ENCODE measurements at places on chromosomes 3 and 15. TPM values are rescaled to one million over a fixed set of nuclear protein-coding genes. Genes with fewer than 3 reads are reported as not detected.

Gene CCDC13
- 1.0 TPM for total RNA-seq

Gene PPARG
- total RNA-seq: 0.94 TPM

Gene SAMD7
- not detected for total RNA-seq

Gene KIF15
- total RNA-seq: 0.38 TPM

Gene ARHGEF26
- total RNA-seq: 2.7 TPM

DNA sequence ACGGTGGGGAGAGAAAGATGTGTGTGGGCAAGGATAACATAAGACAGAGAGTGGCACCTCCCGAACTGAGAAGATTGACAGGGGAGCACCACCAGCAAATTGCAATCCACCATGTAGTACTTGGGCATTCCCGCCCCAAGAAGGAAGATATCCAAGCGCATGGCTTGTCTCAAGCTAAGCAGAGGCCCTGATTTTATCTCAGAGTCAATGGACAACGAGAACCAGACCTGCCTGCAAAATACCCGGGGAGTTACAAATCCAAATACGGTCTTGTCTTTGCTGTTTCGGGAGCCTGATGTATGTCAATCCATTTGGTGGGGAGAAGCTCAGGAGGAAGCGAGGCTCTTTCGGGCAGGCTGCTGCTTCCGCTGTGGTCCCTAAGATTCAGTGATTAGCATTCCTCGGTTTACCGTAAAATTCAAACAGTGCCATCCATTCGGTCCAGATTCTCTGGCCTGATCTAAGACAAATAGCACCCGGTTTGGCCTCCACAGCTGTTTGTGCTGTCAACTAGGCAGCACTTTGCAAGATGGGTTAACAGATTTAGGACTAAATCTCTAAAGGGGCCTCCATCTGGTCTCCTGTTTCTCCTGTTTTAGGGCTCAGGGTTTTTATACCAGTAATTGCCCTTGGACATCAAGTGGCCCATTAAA is 97.7 kb upstream of the WNT5A start:
- H3K36me3 ChIP-seq: no peaks in the 10 kb centered on the region
- H3K27me3 ChIP-seq: no peaks in the 10 kb centered on the region
- H3K27ac ChIP-seq: no peak overlapping the region
- H3K4me3 ChIP-seq: no peak overlapping the region
- H3K4me1 ChIP-seq: no peaks in the 10 kb centered on the region

DNA sequence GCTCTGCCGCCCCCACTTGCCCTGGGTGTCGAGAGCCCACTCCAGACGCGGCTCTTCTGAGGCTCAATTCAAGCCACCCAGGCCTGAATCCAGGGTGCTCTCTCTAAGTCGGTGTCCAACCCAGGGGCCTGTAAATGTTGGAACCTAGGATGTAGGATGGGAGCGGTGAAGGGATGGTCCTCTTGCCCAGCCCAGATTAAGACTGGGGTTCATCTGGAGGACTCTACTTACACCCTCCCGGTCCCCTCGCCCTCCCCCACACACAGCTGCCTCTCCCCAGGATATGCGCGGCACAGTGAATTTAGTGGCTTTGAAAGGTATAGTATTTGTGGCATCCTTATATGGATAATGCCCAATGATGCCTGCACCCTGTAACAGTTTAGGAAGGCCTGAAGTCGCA is 822 bp upstream of the FBN1 start:
- H3K4me3 ChIP-seq: peak overlapping the region; percentile 55
- DNase-seq: no peak
- no peaks in the 10 kb centered on the region for H3K27me3 ChIP-seq
- no peaks in the 10 kb centered on the region for H3K4me1 ChIP-seq
- H3K27ac ChIP-seq: no peak overlapping the region

GRCh38 chr3:5122741-5123706 is 932 bp downstream of the ARL8B start:
- peak; percentile 37 for DNase-seq
- H3K27ac ChIP-seq: peak overlapping the region; percentile 87
- H3K36me3 ChIP-seq: no peaks in the 10 kb centered on the region
- H3K27me3 ChIP-seq: no peaks in the 10 kb centered on the region
- H3K4me1 ChIP-seq: peaks cover 25% of the 10 kb centered on the region

DNA sequence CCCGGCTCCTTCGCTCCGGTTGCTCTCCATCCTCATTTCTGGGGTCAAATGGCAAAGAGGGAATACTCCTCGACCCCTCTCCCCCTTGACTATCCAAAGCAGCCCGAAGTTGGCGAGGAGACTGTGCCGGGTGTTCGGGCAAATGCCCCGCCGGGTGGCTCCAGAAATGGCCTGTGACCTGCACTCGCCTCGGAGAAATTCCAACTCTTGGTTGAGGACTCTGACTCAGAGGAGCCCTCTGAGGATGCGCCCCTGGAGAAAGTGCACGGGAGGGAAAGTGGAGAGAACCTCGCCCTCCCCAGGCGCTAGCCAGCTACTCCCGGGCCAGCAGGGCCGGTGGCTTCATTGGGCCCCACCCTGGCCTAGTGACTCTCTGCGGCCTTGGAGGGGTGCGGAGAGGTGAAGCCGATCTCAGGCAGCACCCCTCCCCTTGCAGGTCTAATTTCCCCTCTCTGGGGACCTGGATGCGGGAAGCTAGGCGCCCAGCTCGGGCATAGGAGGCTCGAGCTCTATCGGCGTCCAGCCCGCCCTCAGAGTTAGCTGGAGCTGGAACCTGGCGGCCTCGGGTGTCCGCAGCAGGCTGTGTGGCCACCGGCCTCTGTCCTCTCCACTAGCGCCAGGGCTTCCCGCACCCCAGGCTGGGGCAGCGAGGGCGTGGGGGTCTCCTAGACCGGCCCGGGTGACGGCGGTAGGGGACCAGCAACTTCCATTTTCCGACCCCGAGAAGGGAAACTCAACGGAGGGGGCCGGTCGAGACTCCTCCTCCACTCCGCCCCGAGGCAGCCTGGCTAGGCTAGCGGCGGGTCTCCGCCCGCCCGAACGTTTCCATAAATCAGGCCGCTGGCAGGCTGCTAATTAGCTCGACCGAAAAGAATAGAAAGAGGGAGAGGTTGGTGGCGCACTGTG is 29.4 kb downstream of the NR2F2 start:
- no peaks in the 10 kb centered on the region for H3K36me3 ChIP-seq
- H3K4me3 ChIP-seq: peak overlapping the region; percentile 42
- H3K27me3 ChIP-seq: no peaks in the 10 kb centered on the region

GRCh38 chr3:45498532-45498931 is 96.0 kb upstream of the LIMD1 start:
- no peak overlapping the region for H3K4me3 ChIP-seq
- H3K36me3 ChIP-seq: no peaks in the 10 kb centered on the region
- no peak overlapping the region for H3K27ac ChIP-seq
- no peaks in the 10 kb centered on the region for H3K27me3 ChIP-seq

DNA sequence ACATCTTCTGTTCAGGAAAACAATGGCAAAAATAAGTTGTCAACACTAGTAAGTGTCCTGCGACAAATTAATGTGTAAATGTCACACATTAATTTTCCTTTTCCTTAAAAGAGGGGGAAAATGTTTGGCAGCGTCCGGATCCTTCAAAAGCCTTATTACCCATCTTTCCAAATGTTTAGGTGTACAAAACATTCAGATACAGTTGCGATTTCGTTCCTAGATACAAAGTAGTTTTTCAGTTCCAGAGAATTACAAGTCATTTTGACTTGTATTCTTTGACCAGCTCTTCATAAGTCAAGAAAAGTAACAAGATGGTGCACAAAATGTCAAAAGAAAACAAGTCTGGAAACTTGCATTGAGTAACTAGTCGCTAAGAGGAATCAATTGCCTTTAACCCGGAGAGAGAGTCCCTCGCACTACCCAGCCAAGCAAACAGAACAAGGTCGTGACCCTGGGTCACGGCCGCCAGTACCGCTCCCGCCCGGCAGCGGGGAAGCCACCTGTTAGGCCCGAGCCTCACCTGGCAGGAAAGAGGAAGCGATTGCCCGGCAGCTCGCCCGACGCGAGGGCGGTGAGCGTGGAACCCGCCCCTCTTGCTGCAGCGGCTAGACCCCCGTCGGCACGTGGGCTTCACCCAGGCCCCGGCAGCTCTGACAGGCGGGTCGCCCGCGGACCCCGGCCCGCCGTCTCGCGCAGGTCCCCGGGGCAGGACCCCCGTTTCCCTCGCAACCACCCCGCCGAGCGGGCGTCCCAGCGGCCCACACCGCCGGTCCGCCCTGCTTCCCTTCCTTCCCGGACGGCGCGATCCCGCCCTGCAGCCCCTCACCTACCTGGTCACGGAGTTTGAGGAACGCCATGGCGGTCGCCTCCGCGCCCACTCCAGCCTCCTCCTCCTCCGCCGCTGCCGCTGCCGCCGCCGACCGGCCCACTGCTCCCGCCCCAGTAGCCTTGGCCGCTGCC is 61.0 kb upstream of the ANKRD28 start:
- H3K27ac ChIP-seq: peak overlapping the region; percentile 95
- no peaks in the 10 kb centered on the region for H3K27me3 ChIP-seq
- peak overlapping the region; percentile 95 for H3K4me3 ChIP-seq
- DNase-seq: peak; percentile 86
- H3K4me1 ChIP-seq: peaks cover 16% of the 10 kb centered on the region
- H3K36me3 ChIP-seq: no peaks in the 10 kb centered on the region

GRCh38 chr3:20052851-20053250 is 12.6 kb downstream of the KAT2B start:
- H3K27ac ChIP-seq: no peak overlapping the region
- H3K36me3 ChIP-seq: no peaks in the 10 kb centered on the region
- H3K27me3 ChIP-seq: no peaks in the 10 kb centered on the region
- no peak overlapping the region for H3K4me3 ChIP-seq
- peaks cover 14% of the 10 kb centered on the region for H3K4me1 ChIP-seq

GRCh38 chr15:59473226-59473625 is 35.2 kb downstream of the FAM81A start:
- no peak overlapping the region for H3K27ac ChIP-seq
- no peaks in the 10 kb centered on the region for H3K4me1 ChIP-seq
- no peaks in the 10 kb centered on the region for H3K27me3 ChIP-seq
- no peak overlapping the region for H3K4me3 ChIP-seq

DNA sequence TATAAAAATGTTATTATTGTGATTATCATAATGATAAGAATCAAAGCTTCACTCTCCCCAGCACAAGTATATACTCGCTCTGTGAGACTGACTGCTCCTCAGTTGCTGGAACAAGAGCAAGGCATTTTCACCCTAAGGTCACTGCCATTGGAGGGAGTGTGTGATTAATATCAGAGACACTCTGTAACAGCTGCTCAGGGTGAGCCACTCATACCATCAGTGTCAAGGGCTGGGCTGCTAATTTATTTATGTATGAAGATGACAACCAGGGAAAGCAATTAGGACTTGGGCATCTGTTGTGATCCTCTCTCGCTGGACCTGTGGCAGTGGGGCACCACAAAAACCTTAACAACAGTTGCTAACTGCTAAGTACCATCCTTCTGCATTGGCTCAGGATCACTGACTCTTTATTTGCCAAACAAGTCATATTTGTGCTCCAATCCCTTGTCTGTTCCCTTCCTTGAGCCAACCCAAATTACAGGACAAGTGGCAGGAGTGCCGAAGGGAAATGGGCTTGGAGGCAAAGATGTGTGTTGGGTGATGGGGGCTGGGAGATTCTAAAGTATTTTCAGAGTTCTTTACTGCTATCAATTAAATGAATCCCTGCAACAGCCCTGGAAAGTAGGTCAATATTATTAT is 297.5 kb upstream of the STT3B start:
- no peaks in the 10 kb centered on the region for H3K36me3 ChIP-seq
- no peaks in the 10 kb centered on the region for H3K27me3 ChIP-seq
- H3K4me3 ChIP-seq: no peak overlapping the region
- H3K27ac ChIP-seq: no peak overlapping the region
- no peaks in the 10 kb centered on the region for H3K4me1 ChIP-seq

DNA sequence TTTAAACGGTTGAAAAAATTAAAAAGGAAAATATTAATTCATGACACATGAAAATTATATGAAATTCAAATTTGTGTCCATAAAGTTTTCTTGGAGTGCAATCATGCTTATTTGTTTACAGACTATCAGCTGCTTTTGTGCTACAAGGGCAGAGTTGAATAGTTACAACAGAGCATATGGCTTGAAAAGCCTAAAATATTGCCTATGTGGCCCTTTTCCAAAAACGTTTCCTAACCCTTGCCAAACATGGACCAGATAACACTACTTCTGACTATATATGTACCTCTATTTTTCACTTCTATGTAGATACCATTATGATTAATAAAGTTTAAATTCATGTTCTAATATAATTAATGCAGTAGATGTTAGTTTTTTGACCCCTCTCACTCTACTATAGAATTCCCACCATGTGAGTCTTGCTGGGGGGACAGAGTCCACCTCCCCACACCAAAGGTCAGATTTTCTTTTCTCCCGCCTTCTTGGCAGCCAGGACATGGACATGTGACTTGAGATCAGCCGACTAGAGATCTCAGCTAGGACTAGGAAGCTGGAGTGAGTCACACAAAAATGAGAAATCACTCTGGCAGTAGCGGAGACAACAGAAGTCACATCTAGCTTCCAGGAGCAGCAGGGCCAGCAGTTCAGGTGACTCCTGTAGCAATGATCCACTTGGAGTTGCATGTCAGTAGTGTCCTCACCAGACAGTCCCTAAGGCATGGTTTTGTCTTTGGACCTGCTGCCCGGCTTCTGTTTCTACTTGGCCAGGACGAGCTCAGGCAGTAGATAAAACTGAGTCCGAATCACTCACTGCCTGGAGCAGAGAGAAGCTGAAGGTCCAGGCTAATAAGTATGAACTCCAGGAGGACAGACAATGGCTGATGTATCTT is 22.4 kb downstream of the CIAO2A start:
- H3K27me3 ChIP-seq: no peaks in the 10 kb centered on the region
- H3K4me1 ChIP-seq: peaks cover 24% of the 10 kb centered on the region
- peak overlapping the region; percentile 55 for H3K27ac ChIP-seq
- no peak overlapping the region for H3K4me3 ChIP-seq
